ENCODE measurements at places on chromosomes 6 and 20.

GRCh38 chr6:90610301-90610750 lies 23.5 kb upstream of the MAP3K7 start:
- DNase-seq = no peak

DNA sequence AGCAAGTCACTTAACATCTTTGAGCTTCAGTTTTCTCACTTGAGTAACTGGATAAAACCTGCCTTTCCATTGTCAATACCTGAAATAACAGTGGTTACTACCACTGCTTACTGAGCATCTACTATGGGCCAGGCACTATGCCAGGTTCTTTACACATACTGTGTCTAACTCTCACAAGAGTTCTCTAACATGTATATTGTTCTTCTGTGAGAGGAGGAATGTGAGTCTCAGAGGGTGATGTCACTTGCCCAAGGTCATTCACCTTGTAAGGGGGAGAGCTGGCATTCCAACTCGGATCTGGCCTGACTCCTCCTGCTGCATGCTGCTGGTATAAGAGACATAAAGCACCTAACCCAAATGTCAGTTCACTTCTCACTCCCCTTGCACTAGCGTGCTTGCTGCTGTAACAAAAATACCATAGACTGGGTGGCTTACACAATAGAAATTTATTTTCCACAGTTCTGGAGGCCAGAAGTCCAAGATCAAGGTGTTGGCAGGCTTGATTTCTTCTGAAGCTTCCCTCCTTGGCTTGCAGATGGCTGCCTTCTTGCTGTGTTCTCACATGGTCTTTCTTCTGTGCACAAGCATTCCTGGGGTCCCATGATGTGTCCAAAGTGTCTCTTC lies 21.9 kb upstream of the SGK2 start:
- DNase-seq = no peak

DNA sequence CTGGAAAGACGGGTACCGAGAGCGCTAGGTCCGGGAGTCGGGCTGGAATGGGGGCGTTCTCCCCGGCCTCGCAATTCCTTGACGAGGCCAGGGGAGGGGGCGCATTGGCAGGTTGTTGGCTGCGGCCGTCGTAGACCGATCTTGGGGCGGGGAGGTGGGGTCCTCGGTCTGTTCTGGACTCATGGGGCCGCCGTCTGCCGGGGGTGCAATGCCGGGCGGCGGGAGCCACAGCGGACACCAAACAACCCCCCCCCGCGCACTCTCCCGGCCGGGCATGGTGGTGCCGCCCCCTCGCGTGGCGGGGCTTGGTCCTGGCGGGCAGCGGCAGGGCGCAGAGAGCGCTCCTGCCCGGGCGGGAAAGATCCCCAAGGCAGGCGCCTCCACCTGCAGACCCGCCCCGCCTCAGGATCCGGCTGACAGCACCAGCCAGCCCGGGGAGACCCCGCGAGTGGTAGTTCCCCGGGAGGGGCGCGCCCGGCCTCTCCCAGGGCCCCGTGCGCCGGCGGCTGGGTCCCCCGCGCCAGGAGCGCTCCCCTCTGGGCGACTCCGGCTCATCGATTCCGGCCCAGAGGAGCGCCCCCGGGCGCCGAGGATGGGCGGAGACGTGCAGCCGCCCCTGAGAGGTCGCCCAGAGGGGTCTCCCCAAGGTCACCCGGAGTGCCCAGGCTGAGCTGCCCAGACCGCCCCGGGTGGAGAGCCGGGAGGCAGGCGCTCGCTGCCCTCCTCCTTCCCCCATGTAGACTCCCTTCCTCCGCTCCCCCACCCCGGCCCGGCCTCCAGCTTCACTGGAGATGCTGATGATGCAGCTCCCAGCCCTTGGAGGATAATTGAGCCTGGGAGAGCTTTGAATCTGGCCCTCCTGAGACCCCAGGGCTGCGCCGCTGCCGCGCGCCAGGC lies 709 bp downstream of the PPP1R16B start:
- peak; percentile 28 for DNase-seq

DNA sequence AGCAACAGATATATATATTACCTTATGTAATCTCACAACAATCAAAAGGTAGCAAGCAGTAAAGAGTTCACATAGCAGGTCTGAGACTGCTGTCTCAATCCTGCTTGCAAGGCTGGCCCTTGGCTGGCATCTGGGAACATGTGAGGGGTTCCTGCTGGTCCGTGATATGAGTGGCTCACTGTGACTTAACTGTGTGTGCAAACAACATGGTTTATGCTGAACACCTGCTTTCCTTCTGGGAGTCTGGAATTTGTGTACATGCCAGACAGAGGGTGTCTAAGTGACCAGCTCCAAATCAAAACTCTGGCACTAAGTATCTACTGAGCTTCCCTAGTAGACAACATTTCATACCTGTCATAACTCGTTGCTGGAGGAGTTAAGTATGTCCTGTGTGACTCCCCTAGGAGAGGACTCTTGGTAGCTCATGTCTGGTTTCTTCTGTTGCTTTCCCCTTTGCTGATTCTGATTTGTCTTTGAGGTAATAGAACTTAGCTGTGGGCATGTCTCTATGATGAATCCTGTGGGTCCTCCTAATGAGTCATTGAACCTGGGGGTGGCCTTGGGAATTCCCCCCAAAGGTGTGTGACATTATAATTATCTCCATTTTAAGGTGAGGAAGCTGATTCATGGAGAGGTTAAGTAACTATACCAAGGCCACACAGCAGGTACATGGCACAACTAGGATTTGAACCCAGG lies 131.6 kb upstream of the NEDD9 start:
- peak; percentile 32 for DNase-seq

DNA sequence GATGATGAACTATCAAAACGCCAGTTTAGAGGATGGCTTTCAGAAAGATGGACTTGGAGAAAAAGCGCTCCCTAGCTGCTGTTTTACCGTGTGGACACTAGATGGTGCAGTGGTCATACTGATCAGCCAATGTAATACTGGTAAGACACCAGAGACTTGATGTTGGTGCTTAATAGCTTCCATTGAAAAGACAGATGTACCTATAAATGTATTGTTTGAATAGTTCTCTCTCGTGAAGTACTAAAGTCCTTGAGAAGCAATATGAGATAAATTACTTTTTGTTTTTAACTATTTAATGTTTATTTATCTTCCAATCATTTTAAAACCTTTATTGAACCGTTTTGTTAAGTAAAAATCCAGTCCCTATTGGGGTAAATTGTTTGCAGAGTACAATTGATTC lies 63.9 kb upstream of the FUCA2 start:
- peak; percentile 10 for DNase-seq

DNA sequence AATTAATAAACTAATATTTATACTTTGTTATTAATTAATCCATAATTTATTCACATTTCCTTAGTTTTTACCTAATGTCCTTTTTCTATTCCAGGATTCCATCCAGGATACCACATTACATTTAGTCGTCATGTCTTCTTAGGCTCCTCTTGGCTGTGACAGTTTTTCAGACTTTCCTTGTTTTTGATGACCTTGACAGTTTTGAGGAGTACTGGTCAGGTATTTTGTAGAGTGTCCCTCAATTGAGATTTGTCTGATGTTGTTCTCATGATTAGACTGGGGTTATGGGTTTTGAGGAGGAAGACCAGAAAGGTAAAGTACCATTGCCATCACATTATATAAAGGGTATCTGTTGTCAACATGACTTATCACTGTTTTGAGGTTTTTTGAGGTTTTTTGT lies 67.3 kb downstream of the ZNF292 start:
- DNase-seq = no peak

DNA sequence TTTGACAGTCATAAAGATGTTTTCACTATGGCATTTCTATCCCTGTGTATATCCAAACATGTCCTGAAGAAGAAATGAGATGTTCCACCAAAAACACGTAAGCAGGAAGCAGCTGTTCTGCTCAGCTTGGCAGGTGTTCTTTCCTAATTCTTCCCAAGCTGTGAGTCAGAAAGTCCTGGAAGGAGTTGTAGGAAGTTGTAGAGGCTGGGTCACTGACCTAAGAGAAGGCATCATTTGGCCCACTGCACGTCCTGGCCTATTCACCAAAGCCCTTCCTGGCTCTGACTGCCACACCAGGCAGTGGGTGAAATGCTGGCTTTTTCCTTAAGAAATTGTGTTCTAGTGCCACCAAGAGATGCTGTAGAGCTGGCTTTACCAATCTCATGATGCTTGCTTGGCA lies 40.3 kb downstream of the STX11 start:
- DNase-seq = no peak

- DNase-seq = no peak
These were observed 169.0 kb downstream of the FOXC1 start for GRCh38 chr6:1778686-1779235.

- no peak for DNase-seq
These were observed 43.4 kb upstream of the ARHGAP18 start for GRCh38 chr6:129753422-129753821.

DNA sequence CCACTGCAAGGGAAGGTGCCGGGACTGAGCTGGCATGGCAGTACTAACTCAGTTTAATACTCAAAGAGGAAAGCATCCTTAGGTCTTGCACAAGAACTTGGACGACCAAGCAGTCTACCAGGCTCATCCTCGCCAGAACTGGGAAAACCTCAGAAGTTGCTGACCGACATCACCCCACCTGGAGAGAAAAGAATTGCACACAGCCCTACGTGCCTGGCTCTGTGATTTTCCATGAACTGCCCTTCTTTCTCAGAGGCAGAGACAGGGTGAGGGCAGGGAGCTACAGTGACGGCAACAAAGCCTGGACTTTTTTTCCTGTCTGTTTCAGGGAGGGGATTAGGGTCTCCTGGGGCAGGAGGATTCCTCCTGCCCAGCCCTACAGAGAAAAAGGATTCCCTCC lies 8.0 kb downstream of the JAG1 start:
- no peak for DNase-seq

DNA sequence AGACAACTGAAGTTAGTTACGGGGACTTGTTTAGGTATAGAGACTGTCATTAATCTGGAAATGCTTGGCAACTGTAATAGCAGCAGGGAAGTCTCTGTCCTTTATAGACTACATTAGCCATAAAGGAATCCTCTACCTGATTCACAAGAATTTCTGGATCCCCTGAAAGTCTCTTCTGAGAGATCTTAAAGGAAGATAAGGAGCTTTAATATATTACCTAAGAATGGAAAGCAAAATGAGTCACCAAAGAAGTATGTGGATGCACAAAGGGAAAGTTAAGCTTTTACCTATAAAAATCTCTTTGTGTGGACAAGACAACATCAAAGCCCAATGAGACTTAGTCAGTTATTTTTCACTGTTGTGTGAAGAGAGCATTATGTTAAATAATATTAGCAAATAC lies 92.2 kb upstream of the RSPO3 start:
- DNase-seq = no peak
